SW480 (cell line): ENCODE measurements at places on chromosomes 2 and 18.

DNA sequence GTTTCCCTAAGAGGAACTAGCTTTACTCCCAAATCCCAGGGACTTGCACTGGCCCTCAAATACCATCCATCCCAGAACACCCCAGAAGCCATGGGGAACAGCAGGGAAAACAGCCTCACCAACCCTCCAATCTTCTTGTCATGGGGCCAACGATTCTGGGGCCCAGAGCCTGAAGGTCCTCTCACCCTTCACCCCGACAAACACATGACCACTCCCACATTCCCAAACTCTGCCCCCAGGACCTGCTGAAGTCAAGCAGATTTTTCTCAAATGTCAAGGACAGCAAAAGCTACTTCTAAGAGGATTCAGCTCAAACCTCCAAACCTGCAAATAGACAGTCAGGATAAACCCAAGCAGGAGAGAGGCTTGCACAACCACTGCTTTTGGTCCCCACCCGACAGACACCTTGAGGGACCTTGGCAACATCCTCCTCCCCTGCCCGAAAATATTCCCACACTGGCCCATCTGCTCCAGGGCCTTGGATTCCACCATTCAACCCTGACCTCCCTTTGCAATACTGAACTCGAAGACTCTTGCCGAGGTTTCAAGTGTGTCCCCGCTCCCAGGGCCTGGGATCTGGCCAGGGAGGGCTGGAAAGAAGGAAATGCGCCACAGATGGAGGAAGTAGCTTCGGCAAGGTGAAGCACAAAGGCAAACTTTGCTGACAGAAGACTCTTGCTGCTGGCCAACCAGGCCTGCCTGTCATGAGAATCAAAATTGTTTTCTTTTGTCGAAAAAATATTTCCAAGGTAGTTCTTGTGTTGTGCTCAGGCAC is 143.3 kb downstream of the ZFP36L2 start:
- DNase-seq = no peak

DNA sequence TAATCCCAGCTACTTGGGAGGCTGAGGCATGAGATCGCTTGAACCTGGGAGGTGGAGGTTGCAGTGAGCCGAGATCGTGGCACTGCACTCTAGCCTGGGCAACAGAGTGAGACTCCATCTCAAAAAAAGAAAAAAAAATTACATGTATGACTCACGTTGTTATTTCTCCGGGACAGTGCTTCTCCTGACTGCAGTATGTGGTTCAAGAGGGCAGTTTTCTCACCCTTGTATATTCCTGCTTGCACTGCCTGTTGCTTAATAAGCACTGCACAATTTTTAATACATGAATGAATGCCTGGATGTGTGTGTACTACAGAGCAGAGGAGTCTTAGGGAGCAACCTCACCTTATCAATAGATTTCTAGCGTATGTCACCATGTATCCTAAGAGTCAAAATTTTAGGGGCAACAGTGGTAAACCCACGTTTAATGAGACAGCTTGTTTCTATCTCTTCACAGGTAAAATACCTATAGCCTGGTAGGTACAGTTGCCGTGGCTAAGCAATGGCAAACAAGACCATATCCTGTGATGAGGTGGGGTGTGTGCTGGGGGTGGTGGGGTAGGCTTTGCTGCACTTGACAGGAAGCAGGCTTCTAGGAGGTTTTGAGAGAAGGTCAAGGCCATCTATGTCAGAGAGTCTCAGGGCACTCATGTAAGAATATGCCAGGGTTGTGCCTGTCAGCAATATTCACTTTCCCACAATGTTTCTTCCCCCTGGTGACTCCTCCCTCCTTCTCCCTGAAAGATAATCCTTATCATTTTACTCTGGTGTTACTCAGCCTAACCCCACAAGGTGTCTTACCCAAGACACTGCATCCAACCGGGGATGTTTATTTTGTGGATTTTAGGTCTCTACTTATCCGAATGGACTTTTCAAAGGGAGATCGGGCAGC is 36.9 kb upstream of the MEX3C start:
- DNase-seq = no peak

DNA sequence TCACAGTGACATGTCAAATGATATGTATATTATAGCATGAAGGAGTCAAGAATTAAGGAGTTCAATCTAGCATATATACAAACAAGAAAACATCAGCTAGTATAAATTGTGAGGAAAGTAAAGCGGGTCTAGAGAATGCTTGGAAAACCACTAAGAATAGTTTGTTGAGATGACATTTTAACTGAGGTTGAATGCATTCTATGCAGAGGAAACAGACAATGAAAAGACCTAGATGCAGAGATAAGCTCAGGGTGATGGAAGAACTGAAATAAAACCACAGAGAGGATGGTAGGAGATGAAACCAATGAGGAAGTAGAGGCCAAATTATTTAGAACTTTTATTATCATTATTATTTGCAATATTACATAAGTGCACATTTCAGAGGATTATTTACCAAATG is 803.6 kb upstream of the FANCL start:
- no peak for DNase-seq

GRCh38 chr2:168179592-168179991 is 67.8 kb downstream of the STK39 start:
- no peak for DNase-seq

DNA sequence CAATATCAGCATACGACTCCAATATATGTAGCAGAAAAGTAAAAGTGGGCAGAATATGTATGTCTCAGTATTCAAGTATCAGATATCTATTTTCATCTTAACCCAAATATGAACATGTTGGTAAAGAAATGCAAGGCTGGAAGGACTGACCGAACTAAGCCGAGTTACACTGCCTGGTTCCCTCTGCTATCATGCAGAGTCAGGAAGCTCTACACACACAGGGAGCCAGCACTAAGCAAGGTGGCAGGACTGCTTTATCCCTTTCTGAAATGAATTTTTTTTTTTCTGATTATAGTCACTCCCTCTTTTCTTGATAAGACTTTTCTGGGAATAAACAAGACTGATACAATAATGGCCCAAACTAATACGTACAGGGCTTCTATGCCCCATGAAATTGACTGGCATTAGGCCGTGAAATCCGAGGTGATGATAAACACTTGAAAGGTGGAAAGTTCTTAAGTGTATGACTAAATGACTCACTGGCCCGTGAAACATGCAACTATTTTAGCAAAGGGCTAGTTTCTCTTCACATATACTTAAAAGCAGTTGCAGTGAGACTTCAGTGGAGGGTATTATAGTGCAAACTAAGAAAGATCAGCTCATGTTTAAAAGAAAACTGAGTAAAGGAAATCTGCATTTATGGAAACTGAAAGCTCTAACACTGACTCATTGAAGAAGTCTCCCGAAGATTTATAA is 14.9 kb downstream of the DPP4 start:
- no peak for DNase-seq

DNA sequence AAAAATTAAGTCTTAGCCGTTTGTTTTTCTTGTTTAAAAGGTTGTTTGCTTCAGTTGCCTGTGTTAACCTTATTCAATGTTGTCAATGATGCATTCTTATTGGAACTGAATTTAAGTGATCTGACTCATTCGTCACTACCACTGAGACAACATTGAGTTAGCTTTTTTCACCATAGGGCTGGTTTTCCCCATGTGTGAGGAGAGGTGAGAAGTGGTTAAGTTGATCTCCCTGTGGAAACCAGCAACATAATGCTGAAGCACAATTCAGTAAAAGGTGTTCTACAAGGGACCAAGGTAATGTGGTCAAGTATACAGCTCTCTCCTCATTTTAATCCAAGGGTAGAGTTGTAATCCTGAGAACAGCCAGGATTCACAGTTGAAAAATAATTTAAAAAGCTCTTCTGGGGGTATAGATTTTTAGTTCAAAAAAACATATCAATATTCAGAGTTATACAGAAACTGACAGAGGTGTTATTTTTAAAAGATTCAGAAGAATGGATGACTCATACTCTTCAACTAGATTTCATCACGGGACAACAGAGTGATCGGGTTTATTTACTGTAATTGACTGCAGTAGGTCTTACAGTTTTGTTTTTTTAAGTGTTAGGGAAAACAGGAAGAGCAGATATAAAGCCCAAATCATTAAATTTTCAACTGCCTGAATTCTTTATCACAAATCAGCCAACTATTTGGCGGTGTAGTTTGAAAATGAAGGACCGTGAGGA is 12.6 kb downstream of the NOP58 start:
- DNase-seq = no peak

DNA sequence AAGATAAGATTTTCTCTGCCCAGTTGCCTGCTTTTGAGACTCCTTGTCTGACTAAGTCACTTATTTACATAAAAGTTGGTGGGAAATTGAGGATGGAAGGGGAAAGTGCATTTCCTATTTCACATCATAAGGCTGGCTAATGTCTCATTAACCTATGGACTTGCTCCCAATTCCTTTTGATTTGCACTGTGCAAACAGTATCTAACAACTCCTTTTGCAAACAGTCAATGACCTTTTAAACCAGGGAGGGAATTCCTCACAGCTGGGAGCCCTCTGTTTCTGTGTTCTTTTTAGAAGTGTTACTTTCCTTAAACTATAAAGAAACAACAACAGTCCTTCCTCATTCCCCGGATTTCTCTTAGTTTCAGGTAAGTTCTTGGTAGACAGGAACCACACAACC is 272.8 kb downstream of the RND3 start:
- peak; percentile 5 for DNase-seq

DNA sequence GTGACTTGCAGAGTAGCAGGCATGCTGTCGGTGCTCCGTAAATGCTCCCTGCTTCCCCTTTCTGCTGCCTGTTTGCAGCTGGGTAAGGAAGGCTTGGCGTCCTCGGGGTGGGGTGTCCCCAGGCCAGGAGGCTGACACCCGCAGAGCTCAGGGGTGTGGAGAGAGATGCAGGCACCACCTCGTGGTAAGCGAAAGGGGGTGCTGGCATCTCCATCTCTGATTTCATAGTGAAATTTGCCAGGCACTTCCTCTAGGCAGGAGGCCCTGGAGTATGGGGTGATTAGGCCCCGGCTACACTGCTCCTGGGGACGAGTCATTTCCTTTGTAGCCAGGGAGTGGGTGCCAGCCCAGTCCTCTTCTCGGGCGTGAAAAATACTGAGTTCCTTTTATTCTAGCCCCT is 160.4 kb downstream of the KLHL29 start:
- DNase-seq = no peak

GRCh38 chr2:31249009-31249690 is 15.2 kb downstream of the EHD3 start:
- DNase-seq = no peak

DNA sequence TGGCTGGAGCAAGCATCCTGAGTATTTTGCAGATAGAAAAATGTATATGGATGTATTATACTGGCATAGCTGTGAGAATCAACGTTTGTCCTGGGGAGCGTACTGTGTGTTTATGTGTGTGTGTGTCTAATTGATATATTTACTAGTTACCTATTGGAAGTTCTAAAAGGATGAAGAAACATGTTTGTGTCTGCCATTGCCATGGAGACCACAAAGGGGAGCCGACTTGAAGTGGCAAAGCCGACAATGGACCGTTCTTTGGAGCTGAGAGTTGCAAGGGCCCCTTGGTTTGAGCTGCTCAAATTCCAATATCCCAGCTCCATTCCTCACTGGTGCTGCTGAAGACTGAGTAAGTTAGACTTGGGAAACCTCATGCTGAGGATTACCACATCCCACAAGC is 14.3 kb upstream of the SLC25A52 start:
- no peak for DNase-seq

DNA sequence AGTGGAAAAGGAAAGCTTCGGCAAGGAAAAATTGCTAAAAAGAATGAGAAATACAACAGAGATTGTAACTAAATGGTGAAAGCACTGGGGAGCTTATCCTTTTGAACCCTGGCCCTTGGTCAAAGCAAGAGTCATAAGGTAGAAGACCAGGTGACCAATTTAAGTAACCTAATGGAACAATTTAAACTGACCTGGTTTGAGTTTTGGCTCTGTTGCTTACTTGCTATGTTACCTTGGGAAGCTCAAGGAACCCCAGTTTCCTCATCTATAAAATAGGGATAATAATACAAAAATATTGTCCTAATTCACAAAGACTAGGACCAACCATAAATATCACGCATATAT is 48.6 kb downstream of the NHEJ1 start:
- no peak for DNase-seq

DNA sequence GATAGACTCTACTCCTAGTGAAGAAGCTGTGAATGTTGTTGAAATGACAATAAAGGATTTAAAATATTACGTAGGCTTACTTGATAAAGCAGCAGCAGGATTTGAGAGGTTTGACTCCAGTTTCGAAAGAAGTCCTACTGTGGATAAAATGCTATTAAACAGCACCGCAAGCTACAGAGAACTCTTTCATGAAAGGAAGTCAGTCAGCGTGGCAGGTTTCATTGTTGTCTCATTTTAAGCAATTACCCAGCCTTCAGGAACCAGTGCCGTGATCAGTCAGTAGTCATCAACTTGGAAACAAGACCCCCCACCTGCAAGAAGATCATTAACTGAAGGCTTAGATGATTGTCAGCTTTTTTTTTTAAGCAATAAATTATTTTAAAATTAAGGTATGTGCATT is 14.0 kb downstream of the USP14 start:
- DNase-seq = no peak

- DNase-seq = no peak
Measured at GRCh38 chr2:85958731-85959130, 69.9 kb upstream of the ST3GAL5 start.

GRCh38 chr2:166671235-166671634 is 177.2 kb upstream of the SCN7A start:
- no peak for DNase-seq

DNA sequence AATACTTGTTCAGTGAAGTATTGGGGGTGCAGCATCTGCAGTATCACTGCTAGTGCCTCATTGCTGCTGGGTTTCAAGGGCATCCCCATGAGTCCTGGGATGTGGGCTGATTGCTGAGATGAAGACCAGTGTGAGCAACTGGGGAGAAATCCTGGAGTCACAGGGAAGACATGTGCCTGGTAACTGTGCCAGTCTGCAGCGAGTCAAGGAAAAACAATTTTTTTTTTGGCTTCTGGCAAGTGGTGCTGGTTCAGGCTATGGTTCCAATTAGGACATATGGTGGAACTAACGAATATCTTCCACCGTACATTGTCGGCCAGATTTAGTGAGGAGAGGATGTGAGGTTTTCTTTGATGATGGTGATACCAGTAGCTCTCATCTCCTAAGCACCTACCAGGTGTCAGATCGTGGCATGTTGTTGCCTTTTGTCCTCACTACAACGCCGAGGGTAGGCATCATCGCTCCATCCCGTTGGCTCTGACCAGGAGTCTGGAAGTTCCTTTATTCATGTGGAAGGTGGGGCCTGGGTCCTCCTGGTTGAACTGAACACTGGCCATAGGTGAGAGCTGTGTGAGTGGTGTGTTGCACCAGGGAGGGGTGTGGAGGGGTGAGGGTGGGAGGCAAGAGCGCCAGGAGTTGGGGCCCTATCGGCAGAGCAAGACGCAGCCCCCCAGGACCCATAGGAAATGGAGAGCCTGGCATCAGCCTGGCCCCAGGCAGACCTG is 118.0 kb upstream of the HS6ST1 start:
- DNase-seq = no peak

DNA sequence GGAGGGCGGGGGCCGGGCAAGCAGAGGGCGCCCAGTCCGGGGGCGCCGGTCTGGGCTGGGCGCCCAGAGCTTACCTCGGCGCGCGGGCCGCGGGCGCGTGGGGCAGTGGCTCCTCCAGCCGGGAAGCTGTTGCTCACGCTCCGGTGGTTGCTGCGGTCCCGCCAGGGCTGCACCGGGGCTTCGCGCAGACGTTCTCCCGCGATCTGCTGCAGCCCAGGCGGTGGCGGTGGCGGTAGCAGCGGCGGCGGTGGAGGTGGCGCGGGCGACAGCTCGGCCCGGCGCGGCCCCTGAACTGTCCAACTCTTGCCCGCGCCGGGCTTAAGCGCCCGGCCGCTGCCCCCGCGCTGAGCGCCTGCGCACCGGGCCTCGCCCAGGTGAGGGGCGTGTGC is 391 bp downstream of the ZNF385B start:
- DNase-seq = no peak

GRCh38 chr18:43524260-43524659 is 247.0 kb upstream of the SYT4 start:
- DNase-seq = no peak
